ENCODE measurements at places on chromosomes 3 and 15.
A peak's percentile ranks its signal among the peaks of the same experiment; 100 is the strongest.

GRCh38 chr15:89244574-89244903, 760 bp downstream of the FANCI start:
- DNase-seq = peak; percentile 6

GRCh38 chr3:155416500-155417118, 123.1 kb upstream of the STRIT1 start:
- peak; percentile 83 for DNase-seq

DNA sequence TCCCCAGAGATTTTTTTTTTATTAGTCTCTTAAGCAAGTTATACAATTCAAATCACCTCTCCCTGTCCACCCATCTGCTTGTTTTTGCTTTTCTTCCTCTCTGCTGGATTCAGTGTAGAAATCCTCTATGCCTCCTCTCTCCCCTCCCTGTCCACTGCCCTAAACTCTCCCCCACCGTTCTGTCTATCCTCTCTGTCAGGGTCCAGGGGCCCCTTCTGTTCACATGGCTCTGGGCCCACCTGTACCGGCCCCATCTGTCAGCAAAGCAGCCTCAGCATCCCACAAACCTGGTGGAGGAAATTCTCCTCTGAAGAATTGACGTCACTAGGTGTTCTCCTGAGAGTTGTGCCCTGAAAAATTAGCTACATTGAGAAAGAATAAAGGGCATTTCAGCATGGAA, 137.6 kb upstream of the CMC1 start:
- DNase-seq = no peak

- no peak for DNase-seq
Observed at GRCh38 chr15:75195766-75196241, 5.9 kb upstream of the C15orf39 start.

DNA sequence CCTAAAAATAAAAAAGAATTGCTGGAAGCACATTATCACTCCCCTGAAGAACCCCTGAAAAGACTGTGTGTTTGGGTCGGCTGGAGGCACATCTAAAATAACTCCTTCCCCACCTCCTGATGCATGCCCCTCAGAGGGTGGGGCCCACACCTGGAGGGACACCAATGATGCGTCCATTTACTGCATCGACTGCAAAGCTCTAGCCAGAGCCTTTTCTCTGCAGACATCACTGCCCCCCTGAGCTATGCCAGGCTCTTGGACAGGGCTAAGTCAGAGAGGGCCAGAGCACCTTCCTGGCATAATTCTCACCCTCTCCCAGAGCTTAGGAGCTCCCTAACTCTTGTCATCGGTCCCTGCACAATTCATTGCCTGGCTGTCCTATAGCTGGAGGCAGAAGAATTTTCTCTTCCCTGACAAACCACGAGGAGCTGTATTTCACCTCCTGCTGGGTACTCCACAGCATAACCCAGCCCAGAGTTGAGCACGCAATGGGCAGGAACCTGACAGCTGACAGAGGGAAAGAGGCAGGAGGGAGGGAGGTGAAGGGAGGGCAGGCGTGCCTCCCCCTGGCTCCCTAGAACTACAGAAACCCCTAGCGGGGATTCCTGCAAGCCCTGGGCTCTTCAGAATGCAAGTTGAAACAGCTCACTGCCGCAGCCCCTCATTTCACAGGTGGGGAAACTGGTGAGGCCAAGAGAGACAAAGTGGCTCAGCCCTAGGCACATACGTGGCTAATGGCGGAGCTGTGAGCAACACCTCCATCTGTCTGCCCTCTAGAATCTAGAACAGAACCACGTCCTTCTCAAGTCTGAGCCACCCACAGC, 46.6 kb downstream of the XXYLT1 start:
- no peak for DNase-seq

- no peak for DNase-seq
Observed at GRCh38 chr3:98770261-98771039, 7.3 kb downstream of the ST3GAL6 start.

GRCh38 chr3:191047930-191048329, 151.1 kb upstream of the OSTN start:
- no peak for DNase-seq

DNA sequence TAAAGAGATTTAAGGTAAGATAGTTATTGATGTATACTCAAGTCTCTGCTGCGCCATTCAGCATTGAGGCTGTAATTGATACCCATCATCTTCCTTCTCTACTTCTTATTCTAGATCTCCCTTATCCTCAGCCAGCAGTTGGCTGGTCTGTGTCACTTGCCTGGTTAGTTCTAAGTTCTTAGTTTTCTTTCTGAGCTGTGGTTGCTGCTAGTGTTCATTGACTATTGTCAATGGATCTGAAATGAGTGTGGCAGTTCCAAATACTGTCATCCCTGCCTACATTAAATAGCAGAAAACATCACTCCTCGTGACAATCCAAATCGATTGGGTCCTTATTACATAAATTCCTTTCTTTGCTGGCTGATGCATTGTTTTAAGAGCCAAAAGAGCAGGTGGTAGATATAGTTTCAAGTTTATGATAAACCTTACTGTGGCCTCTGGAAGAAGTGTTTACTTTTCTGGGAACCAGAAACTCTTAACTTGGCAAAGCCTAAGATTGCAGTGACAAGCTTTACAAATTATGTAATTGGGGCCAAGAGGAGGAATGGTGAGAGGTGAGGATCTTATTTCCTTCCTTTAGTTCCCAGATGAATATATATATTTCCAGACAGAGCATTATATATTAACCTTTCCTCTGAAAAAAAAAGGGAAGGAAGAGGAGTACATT, 168.0 kb downstream of the GMNC start:
- no peak for DNase-seq

DNA sequence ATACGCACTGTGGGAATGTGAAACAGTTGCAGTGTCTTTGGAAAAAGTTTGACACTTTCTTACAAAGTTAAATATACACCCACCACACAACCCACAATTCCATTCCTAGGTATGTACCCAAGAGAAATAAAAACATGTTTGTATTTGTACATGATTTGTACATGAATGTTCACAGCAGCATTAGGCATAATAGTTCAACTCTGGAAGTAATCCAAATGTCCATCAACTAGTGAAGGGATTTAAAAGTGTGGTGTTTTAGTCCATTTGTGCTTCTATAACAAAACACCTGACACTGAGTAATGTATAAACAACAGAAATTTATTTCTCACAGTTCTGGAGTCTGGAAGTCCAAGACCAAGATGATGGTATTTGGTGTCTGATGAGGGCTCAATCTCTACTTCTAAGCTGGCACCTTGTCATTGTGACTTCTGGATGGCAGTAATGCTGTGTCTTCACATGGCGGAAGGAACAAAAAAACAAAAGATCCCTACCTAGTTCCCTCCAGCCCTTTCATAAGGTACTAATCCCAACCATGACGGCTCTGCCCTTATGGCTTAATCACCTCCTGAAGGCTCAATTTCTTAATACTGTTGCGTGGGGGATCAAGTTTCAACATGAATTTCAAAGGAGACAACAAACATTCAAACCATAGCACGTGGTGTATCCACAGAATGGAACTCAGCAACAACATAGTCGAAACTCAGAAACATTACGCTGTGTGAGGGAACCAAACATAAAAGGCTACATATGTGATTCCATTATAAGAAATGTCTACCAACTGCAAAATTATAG, 120.5 kb downstream of the AQP9 start:
- no peak for DNase-seq

- no peak for DNase-seq
Observed at GRCh38 chr3:64970634-64971033, 282.8 kb upstream of the ADAMTS9 start.

GRCh38 chr3:86923071-86923491, 67.9 kb downstream of the VGLL3 start:
- DNase-seq = peak; percentile 80

DNA sequence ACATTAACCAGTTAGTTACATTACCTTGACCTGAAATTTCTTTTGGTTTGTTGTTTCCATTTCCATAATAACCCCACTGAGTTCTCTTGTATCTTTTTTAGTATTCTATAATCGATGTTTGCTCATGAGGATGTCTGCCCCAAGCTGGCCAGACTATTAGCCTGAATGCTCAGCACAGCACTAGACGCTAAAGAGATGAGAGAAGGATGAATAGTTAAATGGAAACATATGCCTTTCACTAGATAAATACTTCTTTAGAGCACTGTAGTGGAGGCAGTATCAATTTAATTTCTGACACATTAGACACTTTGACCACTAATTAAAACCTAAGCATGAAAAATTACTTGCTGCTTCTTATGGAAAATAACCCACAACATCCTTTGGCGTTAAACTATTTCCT, 654.9 kb upstream of the KCNMB2 start:
- DNase-seq = no peak

DNA sequence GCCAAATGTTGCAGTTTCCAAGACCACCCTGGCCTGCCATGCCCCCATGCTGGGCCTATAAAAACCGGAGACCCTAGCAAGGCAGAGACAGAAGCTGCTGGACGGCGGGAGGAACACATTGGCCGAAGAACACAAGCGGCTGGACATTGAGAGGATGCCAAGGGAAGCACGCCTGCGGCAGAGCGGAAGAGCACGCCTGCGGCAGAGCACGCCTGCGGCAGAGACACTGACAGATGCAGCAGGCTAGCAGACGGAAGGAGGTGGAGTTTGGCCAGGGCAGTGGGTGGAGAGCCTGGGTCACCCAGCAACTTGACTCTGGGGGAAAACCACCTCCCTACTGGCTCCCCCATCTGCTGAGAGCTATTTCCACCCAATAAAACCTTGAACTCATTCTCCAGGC, 322.3 kb upstream of the TBL1XR1 start:
- DNase-seq = no peak

DNA sequence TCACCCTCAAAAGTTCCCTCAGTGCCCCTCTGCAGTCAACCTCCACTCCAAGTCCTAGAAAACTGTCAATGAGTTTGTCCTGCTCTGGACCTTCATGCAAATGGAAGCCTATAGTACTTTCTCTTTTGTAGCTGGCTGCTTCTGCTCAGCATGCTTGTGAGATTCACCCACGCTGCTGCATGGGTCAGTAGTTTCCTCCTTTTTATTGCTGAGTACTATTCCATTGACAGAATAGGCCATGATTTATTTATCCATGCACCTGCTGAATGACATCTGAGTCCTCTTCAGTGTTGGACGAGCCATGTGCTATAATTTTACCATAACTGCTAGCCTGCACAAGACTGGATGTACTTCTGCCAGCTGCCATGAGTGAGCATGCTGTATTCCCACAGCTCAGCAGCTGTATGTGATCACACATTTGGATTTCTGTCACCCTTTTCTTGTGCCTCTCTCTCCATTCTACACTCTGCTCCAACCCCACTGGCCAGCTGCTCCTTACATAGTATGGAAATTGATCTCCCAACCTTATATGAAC, 26.3 kb downstream of the CDCP1 start:
- no peak for DNase-seq

DNA sequence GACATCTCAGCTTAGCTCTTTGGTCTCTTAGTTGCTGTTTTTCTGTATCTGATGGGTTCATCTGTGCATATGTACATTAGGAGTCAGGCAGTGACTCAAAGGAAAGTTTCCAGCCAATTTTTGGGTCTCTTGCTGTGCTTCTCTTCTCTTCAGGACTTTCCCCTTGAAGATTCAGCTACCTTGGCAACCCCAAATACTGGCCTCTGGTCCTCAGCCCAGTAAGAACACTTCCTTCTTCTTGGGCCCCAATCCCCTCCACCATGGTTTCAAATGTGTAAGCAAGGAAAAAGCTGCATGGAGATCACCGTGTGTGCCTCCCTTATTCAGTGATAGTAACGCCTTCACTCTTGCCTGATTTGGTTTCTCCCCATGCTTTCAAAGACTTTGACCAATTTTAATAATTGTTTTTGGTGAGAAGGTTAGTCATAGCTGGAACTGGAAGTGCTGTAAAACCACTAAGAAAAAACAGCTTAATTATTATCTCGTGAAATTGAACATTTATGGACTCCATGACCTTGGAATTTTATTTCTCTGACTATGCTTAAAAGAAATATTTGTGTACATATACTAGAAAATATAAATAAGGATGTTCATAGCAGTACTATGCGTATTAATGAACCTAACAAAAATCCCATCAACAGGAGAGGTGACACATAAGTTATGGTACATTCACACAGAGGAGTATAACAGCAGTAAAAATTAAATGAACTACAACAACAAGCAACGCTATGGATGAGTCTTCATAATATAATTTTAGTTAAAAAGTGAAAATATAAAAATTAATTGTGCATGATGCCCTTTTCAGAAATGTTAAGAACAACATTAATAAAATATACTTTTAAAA, 125.3 kb upstream of the BCL6 start:
- DNase-seq = no peak

GRCh38 chr15:81910355-81911021, 135.3 kb downstream of the MEX3B start:
- no peak for DNase-seq

- DNase-seq = no peak
Observed at GRCh38 chr15:97174886-97175540, 785.5 kb upstream of the ARRDC4 start.

- DNase-seq = peak; percentile 62
Observed at GRCh38 chr15:36953346-36953745, 147.0 kb downstream of the MEIS2 start.

- no peak for DNase-seq
Observed at GRCh38 chr3:147431751-147432150, 22.6 kb downstream of the ZIC1 start.

DNA sequence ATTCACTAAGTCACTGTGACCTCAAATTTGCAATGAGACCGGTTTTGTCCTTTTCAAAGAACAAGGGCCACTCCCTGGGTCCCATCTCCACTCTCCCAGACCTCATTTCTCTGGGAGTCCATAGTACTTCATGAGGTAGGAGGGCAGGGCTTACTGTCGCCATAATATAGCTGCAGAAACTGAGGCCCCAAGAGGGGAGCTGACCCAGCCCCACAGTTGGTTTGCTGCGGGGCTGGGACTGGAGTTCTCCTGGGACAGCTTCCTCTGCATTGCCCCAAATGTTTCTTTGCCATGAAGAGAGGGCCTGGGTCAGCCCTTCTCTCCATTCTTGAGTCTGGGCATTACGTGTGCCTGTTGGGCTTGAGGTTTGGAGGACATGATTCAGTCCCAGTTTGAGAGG, 60.1 kb downstream of the ITGA11 start:
- DNase-seq = no peak

DNA sequence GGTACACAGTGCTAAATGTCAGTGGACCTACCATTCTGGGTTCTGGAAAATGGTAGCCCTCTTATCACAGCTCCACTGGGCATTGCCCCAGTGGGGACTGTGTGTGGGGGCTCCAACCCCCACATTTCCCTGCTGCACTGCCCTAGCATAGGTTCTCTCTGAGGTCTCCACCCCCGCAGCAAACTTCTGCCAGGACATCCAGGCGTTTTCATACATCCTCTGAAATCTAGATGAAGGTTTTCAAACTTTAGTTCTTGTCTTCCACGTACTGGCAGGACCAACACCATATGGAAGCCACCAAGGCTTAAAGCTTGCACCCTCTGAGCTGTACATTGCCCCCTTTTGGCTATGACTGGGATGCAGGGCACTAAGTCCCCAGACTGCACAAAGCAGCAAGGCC, 788.2 kb upstream of the ALCAM start:
- no peak for DNase-seq

GRCh38 chr3:49805367-49805782, 2.3 kb downstream of the INKA1 start:
- no peak for DNase-seq

Data from astrocyte (in vitro differentiated cells and primary cell).